PC-9 (cell line): ENCODE measurements at places on chromosomes 6 and 20. TPM values are rescaled to one million over a fixed set of nuclear protein-coding genes. Genes with fewer than 3 reads are reported as not detected.

Gene JPH2
- total RNA-seq = 41.1 and 58.8 TPM in 2 replicates

Gene HSPA12B
- total RNA-seq = not detected in 2 replicates

Gene DEFB115
- not detected in 2 replicates for total RNA-seq

Gene NSFL1C
- total RNA-seq = 151 and 160 TPM in 2 replicates

Gene TMEM242
- 8.1 and 8.7 TPM in 2 replicates for total RNA-seq

Gene DEFB124
- not detected in 2 replicates for total RNA-seq

Gene PAX1
- not detected in 2 replicates for total RNA-seq

Gene NOX3
- total RNA-seq = not detected in 2 replicates

Gene COL21A1
- 0.13 TPM in 1 of 2 replicates, not detected in the other for total RNA-seq

Gene KIF6
- total RNA-seq = not detected in 2 replicates

Gene TRDN
- not detected in 2 replicates for total RNA-seq

Gene BACH2
- 2.3 and 4.2 TPM in 2 replicates for total RNA-seq
